ENCODE measurements at places on chromosomes 6 and 20.

GRCh38 chr6:77466055-77466450 lies 2.8 kb upstream of the HTR1B start:
- DNase-seq: peak; percentile 57

DNA sequence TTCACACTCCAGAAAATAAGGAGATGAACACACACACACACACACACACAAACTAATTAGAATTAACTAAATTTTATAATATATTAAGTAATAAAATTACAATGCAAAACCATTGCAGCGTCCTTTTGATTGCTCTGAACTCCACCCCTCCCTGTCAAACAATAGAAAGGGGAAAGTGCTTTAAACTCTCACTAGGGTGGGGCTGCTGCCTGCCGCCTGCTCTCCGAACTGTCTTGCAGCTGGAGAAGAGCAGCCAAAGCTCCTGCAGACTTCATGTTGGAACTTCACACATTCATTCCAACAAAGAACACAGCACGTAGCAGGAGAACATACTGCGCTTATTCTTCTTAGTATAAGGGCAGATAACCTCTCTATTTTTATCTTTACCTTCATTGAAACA lies 83.2 kb downstream of the GCLC start:
- DNase-seq: no peak

DNA sequence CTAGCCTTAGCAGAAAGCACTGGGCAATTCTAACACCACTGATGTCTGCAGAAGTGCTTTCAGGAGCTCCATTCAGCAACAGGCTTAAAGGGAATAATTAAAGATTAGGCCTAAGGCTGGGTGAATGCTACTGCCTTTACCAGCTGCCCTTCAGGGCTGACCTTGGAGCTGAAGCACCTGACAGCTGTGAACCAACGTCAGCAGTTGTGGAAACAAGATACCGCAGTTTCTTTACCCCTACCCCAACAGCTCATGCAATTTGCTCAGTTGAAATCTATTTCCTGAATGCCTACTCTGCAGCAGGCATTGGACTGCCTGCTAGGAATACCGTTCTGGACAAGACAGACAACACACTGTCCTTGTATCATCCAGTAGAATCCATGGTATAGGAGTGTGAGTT lies 51.5 kb upstream of the ADTRP start:
- DNase-seq: no peak

DNA sequence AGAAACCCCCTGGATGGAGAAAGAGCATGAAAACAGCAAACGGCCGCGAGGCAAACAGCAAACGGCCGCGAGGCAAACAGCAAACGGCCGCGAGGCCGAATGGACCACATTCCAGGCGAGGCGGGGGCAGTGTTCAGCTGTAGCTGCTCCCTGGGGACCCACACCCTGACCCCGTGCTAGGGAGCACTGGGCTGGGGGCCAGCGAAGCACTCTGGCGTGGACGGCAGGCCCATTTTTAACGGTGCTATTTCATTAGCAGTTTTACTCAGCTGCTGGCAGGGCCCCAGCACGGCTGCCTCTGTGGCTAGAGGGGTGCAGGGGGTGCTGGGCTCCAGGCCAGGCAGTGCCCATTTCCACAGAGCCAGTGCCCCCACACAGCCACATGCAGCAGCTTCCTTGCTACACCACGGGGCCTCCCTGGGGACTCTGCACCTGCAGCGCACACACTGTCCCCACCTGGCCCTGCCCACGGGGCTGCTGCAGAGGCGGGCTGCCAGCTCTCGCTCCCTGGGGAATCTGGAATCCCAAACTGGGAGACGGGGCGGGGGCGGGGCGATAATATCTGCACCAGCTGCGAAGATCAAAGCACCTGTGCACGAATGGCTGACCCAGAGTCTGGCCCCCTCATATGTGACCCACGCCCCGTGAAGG lies 35.6 kb upstream of the SLCO4A1 start:
- DNase-seq: no peak

- DNase-seq: no peak
Measured at GRCh38 chr6:142416179-142416578, 114.4 kb downstream of the ADGRG6 start.
